ENCODE measurements at places on chromosomes 7 and 10.

DNA sequence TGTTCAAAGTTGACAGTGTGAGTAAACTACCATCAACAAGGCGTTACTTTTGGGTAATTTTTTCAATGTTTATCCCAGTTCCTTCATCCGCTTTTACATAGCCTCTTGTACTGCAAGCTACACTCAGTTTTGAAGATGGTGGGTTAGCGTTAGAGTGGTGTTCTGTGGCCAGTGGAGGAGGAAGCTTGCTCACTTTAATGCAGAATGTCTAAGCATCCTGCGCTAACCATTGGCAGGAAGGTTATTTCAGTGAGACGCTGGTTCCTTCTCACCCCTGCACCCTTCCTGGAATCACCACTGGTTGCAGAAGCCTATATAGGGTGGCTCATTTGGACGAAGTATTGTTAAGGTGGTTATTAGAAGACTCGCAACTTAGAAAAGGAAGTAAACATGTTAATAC is 159.1 kb downstream of the CELF2 start:
- no peak for DNase-seq

- no peak for DNase-seq
Measured at GRCh38 chr10:15324611-15325010, 46.5 kb downstream of the FAM171A1 start.

DNA sequence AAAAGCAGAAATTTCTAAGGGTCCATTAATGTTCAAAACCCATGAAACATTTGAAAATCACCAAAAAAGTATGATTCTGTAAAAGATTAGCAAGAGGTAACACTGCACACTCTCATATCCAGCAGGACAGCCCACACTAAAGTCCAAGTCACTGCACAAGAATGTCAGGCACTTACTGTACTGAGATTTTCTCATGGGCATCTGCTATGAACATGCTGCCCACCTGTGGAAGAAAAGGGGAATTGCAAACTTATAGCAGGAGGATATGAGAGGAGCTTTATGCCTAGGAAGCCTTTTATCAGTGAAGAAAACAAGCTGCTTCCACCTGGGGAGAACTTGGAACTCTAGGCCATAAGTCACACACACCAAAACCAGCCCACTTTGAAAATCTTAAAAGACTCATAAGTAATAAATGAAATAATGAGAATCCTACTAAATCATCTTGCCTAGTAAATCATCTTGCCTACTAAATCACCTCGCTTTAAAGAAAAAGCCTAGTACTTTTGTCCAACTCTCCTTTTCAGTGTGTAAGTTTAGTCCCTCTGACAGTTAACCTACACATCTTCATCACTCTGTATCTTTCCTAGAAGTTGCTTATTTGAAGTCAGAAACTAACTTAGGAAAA is 46.1 kb downstream of the ARMH3 start:
- peak; percentile 71 for DNase-seq

DNA sequence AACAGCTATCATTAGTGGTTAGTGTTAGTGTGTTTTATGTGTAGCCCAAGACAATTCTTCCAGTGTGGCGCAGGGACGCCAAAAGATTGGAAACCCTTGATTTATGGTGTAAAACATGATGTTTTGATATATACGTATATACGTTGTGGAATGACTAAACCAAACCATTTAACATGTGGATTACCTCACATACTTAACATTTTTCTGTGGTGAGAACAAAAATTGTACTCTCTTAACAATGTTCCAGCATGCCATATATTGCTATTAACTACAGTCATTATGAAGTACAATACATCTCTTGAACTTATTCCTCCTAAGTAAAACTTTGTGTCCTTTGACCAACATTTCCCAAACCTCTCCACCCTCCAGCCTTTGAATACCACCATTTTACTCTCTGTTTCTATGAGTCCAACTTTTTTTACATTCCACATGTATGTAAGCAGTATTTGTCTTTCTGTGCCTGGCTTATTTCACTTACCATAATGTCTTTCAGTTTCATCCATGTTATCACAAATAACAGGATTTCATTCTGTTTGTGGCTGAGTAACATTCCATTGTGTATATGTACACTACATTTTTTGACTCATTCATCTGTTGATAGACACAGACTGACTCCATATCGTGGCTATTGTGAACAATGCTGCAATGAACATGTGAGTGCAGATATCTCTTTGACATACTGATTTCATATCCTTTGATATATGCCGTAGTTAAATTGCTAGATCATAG is 42.2 kb upstream of the MAGI2 start:
- DNase-seq = no peak

GRCh38 chr10:99357691-99358090 is 28.5 kb downstream of the CNNM1 start:
- DNase-seq = no peak

GRCh38 chr10:17989908-17990767 is 38.4 kb downstream of the SLC39A12 start:
- DNase-seq = no peak

DNA sequence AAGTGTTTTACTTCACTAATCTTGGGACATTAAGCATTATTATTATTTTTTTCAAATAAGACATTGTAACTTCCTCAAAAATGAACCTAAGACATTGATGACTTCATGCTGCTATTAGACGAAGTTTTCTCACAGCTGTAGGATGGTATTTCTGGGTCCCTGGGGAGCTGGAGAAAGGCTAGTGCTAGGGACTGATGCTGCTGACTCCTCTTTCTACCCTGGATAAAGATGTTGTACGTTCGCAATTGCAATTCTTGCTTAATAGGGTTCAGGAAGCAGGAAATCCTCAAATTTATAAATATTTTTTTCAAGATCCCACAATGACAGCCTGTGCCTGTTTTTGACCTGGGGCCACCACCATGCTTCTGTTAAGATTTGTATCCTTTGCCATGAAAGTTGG is 526.0 kb downstream of the CCSER2 start:
- DNase-seq = no peak

- DNase-seq = no peak
Measured at GRCh38 chr10:52653263-52653909, 119.2 kb downstream of the MBL2 start.

GRCh38 chr7:113856010-113856409 is 62.8 kb downstream of the PPP1R3A start:
- no peak for DNase-seq

DNA sequence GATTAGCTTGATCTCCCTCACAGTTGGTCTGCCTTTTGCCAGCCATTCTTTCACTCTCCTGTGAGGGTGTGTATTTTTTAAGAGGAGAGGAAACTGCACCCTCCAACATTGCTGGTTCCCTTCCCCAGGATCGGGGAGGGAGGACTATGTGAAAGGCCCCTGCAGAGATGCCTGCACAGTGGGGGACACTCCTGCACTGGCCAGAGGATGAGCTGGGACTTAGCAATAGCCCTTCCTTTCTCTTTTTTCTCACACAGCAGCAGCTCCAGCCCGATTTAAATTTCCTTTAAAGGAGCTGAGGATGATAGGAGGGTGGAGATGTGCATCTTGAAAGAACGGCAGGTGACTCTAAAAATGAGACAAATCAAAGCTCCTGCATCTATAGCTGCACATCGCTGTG is 18.7 kb downstream of the SORCS3 start:
- DNase-seq = no peak

DNA sequence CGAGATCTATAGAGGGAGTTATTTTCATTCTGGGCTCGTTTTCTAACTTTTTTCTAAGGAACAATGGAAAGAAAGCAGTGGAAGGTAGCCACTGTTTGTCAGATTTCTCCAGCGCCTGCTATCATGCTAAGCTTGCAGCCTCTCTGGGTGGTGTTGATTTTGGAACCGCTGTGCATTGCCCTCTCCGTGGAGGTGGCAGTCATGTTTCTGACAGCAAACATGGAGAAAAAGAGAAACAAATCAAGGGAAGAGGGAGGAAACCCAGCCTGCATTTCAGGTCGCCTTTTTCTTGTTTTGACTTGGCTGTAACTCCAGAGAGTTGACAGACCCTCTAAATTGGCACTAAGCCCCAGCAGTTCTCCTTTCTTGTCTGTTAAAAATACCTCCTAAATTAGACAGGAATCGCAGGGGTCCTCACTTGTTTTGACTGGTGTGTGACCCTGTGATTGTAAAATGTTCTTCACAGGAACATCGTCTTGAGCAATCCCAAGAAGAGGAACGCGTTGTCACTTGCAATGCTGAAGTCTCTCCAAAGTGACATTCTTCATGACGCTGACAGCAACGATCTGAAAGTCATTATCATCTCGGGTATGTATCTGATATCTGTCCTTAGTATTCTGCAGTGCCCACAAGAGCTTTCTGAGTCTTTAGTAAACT is 4.8 kb downstream of the ECHDC3 start:
- no peak for DNase-seq

DNA sequence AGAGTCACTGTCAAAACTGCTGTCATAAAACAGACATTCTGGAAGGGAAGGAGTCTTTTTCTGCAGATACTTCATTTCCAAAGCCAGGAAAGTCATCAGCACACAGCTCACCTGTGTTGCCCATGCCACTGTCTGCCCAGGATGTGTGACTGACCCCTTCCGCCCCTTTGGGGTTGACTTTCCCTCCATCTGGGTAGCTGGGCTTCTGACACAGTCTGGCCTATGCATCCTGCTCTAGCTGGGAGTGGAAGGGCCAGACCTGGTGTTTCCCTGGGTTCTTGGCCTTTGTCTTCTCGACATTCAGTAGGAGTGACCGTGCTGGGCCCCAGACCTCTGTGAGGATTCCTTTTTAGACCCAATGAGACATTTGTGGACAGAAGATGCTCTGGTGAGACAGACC is 378.9 kb upstream of the NUPR2 start:
- no peak for DNase-seq

- no peak for DNase-seq
Measured at GRCh38 chr10:77313066-77313750, 324.4 kb downstream of the KCNMA1 start.

DNA sequence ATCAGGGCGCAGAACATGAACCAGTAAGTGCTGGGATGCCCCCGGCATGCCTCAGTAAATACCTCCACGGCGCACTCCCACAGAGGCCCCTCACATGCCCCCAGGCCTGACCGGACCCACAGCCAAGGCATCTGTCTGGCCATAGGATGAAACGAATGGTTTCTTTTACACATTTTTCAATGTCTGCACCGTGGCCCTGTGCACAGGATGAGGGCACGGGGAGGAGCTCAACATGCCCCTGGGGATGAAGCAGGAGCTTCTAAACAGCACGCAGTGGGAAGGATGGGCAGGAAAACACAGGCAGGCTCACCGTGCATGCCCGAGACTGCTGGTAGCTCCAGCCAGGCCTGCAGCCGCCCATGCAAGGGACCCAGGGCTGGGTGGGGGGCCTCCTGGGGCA is 283.3 kb downstream of the TNS3 start:
- no peak for DNase-seq

GRCh38 chr10:3372281-3372680 is 199.7 kb upstream of the PITRM1 start:
- no peak for DNase-seq

- no peak for DNase-seq
Measured at GRCh38 chr10:6738112-6738768, 158.2 kb upstream of the PRKCQ start.

GRCh38 chr10:103614306-103615158 is 121.0 kb downstream of the NEURL1 start:
- DNase-seq = no peak

GRCh38 chr10:36465604-36466379 is 659.6 kb upstream of the ANKRD30A start:
- no peak for DNase-seq

GRCh38 chr7:42392826-42393225 is 155.8 kb upstream of the GLI3 start:
- no peak for DNase-seq

GRCh38 chr10:28558186-28558585 is 25.3 kb downstream of the WAC start:
- no peak for DNase-seq

GRCh38 chr10:27413387-27413786 is 90.7 kb upstream of the RAB18 start:
- no peak for DNase-seq

DNA sequence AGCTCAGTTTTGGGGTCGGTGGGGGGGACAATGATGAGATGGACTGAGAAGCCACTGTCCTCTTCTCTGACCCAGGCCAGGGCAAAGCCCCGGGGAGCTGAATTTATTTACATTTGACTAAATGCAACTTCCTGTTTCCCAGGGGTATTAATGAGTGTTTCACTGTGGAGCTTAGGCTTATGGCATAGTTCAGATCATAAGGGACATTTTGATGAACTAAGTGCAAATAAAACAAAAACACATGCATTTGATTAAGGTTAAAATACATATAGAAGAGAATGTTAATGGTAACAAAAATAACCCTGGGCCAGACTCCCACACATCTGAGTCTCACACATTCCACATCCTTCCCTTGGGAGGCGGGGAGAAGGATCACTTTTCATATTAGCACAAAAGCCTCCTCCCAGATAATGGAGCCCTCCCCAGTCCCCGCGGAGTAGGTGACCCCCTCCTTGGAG is 320.6 kb downstream of the FRMD4A start:
- DNase-seq = no peak

DNA sequence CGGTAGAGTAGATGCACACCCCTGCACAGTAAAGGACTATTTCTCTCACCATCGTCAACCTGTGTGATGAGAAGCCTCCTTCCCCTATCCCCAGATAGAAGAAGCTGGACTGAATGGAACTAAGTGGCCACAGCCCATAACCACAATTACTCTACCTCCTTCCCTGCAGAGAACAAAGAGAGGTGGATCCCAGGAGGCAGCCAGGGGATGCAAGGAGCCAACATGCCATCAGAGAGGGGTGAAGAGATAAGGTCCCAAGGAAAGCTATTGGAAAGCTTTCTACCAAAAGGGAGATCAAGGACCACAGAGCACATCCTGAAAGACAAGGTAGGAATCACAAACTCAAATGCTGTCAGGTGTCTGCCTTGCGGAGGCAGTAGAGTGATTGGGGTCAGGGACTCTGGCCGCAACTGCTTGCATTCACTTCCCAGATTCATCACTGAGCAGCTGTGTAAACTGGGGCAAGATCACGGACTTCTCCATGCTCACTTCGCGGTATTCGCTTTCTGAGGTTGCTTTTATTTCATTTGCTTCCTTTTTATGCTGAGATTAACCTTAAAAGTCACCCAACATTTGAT is 81.6 kb upstream of the MYO3A start:
- no peak for DNase-seq

DNA sequence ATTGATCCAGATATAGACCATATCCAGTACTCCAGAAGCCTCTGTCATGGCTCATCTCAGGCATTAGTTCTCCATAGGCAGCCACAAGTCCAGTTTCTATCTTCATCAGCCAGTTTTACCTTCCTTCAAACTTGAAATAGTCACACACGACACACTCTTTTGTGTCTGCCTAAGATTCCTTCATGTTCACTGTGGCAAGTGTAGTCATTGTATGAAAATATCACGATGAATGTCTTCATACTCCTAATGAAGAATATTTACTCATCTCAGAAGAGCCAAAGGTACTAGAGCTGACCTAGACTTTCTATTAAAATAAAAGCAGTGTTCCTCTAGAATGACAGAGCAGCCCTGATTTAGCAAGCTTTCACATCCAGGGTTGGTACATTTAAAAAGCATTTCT is 230.7 kb downstream of the SNX13 start:
- DNase-seq = no peak

DNA sequence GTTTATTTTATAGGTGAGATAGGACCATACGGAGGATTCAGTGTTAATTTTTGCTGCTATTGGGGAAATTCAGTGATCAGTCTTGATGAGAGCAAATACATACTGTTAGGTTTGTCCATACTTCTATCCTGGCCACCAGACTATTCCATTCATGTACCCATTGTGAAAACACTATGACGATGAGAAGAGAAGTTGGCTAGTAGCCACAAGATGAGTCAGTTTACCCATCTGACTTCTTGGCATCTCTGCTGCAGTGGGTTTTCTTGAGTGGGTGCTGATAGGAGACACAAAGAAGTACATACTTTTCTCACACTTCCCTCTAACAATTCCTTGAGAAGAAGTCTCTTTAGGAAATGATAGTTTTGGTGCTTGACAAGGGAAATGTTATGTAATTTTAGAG is 133.1 kb downstream of the TFPI2 start:
- no peak for DNase-seq

- DNase-seq = no peak
Measured at GRCh38 chr10:99681553-99681952, 22.2 kb downstream of the ENTPD7 start.

Measured in ascending aorta (tissue), 2 donors.